NCI-H1417 treated with DMSO at 0.1 percent for 48 hours (cell line): ENCODE measurements at places on chromosomes 2 and 18.
A peak's percentile ranks its signal among the peaks of the same experiment; 100 is the strongest.

GRCh38 chr2:111668274-111668616 is 215.7 kb downstream of the ANAPC1 start:
- no peak for DNase-seq

GRCh38 chr2:86706220-86706619 is 13.9 kb upstream of the RMND5A start:
- no peak for DNase-seq

DNA sequence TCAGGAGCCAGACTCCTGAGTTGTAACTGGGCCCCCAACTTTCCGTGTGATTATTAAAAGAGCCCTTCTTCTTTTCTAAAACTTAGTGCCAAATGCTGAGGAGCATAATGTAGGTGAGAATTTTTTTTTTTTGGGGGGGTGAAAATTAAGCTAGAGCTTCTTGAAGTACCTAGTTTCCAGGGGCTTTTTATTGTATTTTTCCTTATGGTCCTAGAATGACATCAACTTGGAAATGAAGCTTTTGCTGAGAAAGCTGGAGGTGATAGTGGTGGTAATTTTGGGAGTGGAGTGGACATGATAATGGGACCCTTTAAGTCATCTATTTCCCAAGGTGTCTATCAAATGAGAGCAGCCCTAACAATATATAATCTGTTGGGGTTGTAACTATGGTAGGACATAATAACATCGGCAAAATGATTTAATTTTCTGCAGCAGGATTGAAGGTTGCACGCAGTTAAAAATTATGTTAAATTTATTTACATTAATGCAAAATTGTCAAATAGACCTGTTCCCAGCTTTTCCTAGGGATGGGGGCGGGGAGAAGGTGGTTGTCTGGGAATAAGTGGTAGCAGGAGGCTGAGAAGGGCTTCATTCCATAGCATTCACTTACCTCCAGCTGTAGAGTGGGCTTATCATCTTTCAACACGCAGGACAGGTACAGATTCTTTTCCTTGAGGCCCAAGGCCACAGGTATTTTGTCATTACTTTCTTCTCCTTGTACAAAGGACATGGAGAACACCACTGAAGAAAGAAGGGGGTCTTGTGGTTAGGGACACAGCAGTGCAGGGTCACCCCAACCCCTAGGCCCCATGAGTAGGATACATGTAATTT is 5.7 kb downstream of the IL1B start:
- DNase-seq: no peak

DNA sequence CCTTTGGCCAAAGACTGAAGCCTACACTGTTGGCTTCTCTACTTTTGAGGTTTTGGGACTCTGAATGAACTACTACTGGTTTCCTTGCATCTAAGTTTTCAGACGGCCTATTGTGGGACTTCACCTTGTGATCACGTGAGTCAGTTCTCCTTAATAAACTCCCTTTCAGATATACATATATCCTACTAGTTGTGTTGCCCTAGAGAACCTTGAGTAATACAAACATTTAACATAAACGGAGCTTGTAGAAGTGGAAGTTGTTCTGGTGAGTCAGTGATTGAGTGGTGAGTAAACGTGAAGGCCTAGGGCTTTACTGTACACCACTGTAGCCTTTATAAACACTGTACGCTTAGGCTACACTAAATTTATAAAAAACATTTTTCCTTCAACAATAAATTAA is 107.2 kb upstream of the CDH2 start:
- DNase-seq: no peak

DNA sequence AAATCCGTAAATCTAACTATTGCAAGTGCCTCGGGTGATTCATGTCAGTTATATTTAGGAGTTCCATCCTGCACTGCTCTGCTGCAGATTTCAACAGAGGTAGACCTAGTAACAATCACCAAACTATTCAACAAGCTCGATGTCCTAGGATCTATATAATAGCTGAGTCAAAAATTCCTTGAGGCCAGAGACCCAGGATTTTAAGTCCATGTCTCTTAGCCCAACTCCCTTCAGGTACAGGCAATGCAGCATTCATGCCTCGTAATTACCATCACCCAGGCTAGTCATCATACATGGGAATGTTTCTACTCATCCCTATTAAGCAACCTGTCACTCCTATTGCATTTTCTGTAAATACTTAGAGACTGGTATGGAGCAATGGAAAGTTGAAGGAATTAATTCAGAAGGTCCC is 729 bp downstream of the TM4SF20 start:
- no peak for DNase-seq

- DNase-seq: no peak
These were observed 79.0 kb downstream of the TTC21B start for GRCh38 chr2:165874445-165875039.

- DNase-seq: peak; percentile 78
These were observed 123.7 kb upstream of the SIX3 start for GRCh38 chr2:44817673-44818335.

GRCh38 chr18:53948991-53949390 is 275.5 kb downstream of the MBD2 start:
- DNase-seq: no peak

DNA sequence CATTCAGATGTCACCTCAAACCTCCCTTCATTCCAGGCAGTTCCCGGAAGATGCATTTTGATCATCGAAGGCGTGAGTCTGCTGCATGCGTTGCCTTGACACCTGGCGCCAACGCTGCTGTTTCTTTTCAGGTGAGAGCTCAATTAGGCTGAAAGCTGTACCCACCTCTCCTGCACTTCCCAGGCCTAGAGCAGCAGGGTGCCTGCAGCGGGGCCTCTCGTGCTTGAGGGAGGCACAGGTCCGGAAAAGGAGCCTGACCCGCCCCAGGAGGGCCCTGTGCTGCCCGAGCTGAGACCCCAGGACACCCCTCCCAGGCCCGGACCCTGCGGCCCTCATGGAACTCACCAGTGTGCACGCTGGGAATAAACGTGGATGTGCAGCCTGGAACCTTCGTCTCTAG is 31.4 kb upstream of the KCNG2 start:
- peak; percentile 21 for DNase-seq

DNA sequence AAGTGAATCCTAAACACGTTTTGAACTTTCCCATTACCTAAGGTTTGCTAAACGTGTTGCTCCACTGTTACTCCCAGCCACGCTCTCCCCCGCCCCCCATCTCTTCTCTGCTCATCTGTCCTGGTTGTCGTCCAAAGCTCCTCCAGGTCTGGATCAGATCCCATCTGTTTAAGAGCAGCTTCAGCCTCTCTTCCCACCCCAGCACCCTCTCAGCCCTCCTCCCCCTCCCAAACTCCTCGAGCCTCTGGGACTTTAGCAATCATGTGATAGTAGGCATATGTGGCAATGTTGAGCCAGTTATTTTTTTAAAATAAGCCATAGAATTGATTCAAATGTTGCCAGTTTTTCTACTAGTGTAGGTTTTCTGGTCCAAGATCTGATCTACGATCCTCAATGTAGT is 20.0 kb upstream of the LPIN1 start:
- DNase-seq: no peak

- DNase-seq: no peak
These were observed 19.6 kb upstream of the GREB1 start for GRCh38 chr2:11514081-11514730.

DNA sequence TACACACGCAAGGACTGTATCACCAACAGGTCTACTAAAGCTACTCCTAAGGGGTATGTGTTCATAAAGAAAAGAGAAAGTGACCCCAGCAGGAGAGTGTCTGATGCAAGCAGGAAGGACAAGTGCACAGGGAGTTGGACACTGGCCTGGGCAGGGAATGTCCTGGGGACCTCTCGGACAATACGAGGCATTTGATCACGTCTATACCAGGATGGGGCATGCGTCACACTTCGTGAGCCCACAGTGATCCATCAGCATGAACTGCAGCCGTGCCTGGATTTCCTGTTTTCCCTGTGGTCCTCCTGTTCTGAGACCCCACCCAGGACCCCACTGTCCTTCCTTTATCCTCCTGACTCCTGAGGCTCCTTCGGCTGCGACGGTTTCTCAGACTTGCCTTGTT is 113.9 kb downstream of the HDAC4 start:
- no peak for DNase-seq

- DNase-seq: no peak
These were observed 21.3 kb upstream of the ZNF804A start for GRCh38 chr2:184577056-184577455.

DNA sequence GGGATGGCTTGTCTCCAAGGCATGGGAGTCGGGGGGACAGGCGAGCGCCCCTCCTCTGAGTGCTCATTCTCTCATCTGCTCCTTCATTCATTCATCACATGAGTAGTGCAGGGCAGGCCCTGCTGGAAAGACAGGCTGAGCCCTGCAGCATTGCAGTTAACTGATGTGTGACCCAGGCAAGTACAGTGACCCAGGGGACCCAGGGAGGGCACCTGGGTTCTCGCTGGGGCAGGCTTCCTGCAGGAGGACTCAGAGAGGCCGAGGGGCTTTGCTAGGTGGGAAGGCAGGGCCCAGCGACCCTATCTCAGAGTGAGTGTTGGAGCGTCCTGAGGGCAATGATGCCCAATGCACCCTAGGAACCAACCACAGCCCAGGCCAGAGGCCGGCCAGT is 30.6 kb downstream of the HJURP start:
- DNase-seq: no peak

DNA sequence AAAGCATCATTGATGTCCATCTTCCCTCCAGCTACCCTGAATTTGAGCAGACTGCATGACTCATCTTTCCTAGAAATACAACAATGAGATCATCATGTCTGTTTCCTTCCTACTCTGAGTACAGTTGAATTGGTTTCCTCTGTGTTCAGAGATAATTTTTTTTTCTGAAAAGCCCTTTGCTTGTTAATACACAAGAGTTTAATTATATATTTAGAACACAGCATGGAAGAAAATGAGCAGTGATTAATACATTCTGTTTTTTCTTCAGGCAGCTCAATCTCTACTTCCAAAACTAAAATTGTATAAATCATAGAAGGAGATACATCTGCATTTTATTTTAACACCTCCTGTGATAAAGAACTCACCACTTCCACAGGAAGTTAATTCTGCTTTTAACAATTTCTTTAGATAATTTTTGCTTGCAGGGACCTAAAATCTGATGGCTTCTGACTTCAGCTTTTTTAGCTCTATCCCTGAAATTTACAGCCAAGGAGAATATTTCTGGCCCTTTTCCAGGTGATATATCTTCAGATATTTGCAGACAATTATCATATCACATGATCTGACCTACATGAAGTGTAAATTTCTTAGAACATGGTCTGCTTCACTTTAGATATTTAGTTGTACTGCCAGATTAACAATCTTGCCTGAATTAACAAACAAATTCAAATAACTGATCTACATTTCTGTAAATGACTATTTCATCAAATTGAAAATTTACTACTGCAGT is 249.0 kb downstream of the TRIB2 start:
- no peak for DNase-seq

DNA sequence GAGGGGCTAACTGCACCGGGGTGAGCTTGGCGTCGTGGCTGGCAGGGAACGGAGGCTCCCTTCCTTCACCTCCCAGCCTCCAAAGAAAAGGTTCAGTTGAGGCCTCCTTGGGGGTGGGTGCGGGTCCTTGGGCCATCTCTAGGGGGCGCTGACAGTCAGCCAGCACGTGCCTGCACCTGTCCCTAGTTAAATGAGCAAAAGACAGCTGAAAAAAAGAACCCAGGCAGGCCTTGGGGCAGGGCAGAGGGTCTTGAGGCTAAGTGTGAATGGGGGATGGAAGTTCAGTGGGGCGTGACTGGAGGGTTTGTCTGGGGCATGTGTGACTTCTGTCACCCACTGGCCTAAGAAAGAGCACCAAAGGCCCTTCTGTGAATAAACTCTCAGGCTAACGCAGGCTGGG is 56.4 kb downstream of the ZFP36L2 start:
- DNase-seq: no peak

- DNase-seq: no peak
These were observed 159.8 kb downstream of the TAF4B start for GRCh38 chr18:26386002-26386401.

- DNase-seq: no peak
These were observed 214.8 kb downstream of the SP3 start for GRCh38 chr2:173750353-173750801.

GRCh38 chr18:2150566-2150965 is 420.7 kb downstream of the METTL4 start:
- no peak for DNase-seq

DNA sequence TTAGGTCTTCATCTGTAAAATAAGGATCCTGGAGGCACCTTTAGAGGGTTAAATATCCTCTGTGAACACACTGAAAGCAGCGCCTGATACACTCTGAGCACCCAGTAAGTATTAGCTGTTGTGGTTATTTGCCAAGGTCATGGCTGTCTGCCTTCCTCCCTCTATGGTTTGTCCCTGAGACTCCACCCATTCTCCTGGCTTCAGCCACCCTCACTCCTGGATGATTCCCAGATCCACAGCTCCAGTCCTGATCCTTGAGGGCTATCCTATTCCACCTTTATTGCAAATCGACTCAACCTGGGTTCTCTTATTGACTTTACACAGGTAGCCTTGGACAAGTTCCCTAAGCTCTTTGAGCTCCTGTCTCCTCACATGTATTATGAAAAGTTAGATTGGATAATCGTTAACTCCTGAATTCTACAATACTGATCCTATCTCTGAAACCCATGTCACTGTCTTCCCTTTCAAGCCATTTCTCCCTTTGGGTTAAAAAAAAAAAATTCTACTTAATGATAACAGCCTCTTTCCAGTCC is 162.3 kb downstream of the LAMA3 start:
- no peak for DNase-seq

GRCh38 chr2:17255071-17255470 is 263.2 kb downstream of the RAD51AP2 start:
- DNase-seq: no peak

- no peak for DNase-seq
These were observed 271.8 kb downstream of the ZNF521 start for GRCh38 chr18:25080211-25080610.

DNA sequence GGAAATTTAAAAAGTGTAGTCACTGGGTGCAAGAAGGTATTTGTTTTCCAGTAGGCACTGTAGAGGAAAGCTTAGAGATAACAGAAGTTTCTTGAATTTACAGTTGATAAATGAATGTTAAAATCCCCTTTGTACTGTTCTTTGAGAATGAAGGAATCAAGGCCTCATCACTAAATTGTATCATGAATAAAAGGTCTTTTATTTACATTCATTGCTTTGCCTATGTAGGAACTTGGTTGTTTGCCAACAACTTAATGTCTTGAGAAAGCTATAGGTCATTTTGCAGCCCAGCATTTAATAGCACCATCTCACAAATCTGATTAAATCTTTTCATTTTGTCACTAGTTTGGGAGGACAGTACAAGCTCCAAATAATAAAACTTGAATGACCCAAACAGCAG is 213.9 kb upstream of the ITGA4 start:
- no peak for DNase-seq

GRCh38 chr18:48956356-48956755 is 5.6 kb upstream of the SMAD7 start:
- DNase-seq: no peak

DNA sequence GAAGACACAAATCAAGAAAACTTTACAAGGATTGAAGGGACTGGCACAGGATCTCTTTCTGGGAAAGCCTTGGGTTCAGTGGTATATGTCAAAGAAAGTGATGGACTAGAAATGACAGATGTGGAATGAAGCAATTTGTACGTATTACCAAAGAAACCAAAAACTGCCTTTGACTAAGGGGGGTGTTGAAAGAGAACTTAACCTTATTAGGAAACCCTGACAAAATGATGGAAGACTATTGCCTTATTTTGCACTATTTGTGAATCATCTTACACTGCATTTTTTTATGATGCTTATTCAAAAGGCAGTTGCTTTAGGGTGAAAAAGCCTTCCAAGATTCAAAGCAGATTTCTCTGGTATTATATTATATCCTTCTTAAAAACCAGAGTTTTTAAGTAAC is 4.0 kb downstream of the TSGA10 start:
- DNase-seq: no peak

GRCh38 chr18:22826726-22827125 is 106.4 kb upstream of the RBBP8 start:
- no peak for DNase-seq
